Right ventricle myocardium inferior (tissue), 1 donor: ENCODE measurements at places on chromosomes 3 and 15.

GRCh38 chr15:36133742-36134141 lies 445.7 kb upstream of the CDIN1 start:
- DNase-seq: no peak

DNA sequence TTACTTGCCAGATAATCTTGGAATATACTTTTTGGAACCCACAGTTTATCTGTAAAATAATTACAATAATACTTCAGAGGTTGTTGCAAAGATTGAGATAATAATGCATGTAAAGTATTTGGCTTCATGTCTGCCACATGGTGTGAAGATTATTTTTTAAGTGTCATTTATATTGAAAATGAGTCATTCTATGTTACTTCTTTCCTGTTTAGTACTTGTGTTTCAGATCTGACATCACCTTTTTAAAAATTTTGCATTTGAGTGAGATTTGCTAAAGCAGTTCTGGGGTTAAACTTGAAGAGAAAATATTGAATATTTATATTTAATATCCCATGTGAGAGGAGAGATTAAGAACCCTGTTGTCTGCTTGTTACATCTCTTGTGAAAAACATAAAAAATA lies 31.2 kb downstream of the IQGAP1 start:
- DNase-seq: no peak

DNA sequence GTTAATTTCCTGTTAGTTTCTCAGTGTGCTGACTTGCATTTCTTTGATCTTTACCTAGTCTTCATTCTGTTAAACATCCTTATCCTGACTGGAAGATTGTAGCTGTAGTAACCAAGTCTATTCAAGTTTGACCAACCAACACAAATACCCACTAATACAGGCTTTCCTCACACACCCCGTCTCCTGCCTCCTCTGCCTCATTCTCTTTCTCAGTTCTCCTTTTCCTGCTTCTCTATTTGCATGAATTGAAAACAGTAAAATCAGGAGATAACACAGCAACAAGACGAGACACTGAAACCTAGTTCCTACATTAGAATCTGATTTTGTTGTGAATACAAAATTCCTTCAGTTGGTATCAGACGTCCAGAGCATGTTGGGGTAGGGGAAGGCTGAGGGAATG lies 116.9 kb upstream of the ARPP21 start:
- DNase-seq: no peak

GRCh38 chr3:27224197-27224596 lies 145.0 kb downstream of the NEK10 start:
- DNase-seq: peak; percentile 79
